Astrocyte of the spinal cord (primary cell): ENCODE measurements at places on chromosomes 13 and 19.

DNA sequence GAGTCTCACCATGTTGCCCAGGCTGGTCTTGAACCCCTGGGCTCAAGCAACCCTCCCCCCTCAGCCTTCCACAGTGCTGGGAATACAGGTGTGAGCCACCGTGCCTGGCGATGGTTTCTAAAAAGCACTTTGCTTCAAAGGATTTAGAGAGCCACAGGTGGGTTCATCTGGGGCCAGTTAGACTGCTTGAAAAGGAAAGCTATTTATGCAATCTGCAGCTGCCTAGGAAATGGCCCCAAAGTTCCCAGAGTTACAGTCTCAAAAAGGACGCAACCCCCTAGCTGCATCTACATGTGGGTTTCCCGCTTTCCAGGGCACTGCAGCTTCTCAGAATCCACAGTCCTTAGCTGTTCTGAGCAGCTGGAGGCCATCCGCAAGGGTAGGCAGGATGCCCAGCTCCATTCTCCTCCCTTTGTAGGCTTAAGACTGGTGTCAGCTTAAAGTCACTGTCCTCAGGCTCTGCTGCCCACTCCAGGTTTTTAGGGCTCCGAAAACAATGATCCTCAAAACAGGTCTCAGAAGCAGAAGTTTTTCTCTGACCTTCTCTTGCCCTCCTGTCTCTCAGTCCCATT, 41.4 kb downstream of the ZNF823 start:
- DNase-seq = no peak

DNA sequence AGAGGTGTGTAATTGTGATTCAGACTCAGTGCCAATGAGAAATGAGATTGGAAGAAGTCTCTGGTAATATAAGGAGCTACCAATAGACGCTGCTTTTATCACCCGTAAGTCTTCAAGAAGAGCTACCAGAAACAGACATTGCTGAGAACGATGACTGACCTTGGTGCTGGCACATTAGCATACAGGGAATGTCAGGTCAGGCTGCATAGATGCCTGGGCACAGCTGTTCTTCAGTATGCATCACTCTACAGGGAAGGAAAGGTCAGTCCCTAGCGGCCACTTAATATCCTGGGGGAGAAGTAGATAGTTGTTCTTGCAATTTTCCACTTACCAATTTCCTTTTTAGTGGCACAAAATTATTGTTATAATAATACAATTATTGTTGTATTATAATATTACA, 380.4 kb downstream of the PCDH9 start:
- DNase-seq = no peak

GRCh38 chr19:8135946-8136618, 13.3 kb downstream of the FBN3 start:
- no peak for DNase-seq

GRCh38 chr13:78194904-78195639, 276.4 kb upstream of the EDNRB start:
- peak; percentile 12 for DNase-seq

GRCh38 chr13:48069573-48069972, 25.3 kb downstream of the MED4 start:
- DNase-seq = no peak

GRCh38 chr13:112117955-112118302, 51.0 kb downstream of the SOX1 start:
- no peak for DNase-seq

DNA sequence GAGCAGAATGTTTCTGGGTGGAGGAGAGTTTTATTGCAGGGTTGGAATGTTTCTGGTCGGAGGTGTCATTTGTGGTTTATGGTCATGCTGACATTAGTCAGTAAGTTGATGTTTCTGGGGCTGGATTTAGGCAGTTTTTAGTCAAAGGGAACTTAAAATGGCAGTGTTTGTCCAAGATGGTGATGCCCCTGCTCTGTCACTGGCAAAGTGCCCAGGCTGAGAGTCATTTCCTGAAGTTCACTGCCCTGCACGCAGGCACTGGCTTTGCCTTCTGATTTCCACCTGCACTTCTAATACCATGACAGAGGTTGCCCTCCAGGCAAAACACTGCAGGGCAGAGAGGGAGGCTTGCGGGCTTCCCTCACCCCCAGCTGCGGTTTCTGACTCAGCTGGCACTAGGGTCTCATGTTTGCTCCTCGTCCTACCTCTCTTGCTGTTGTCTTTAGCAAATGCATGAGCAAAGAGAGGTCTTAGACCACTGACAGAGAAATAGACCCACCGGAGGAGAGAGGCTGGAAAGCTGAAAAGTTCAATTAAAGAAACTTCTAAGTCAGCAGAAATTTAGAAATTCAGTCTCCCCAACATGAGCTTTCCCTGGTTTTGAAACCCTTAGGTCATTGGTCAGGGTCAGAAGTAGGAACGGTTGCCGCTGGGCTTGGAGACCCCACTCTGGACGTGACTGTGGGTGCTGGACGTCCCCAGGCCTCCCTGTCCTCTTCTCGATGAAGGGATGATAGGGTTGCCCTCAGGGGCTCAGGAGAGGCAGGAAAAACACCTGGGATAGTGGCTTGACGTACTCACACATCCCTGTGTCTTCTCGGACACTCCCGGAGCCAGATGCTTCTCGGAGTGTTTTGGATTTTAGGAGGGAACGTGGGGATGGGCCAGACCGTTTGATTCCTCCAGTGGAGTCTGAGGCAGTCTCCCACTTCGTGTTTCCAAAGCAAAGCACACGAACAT, 26.3 kb downstream of the TMEM255B start:
- peak; percentile 81 for DNase-seq

DNA sequence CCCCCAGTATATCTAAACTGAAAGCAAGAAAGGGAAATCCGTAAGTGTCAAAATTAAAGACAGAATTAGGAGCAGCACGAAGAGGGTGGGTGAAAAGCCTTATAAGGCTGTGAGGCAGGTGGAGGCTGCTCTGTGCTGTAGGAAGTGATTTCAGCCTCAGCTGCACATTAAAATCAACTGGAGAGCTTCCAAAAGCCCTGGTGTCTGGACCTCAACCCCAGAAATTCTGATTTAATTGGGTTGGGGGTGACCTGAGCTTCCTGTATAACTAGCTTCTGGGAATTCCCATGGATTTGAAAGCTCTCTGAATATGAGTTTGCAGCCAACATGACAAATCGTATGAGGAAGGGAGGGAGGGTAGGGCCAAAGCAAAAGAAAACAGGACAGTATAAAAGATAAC, 242.4 kb upstream of the TMTC4 start:
- DNase-seq = no peak

- DNase-seq = no peak
Observed at GRCh38 chr19:435707-436412, 25.0 kb downstream of the SHC2 start.

- DNase-seq = peak; percentile 91
Observed at GRCh38 chr19:55189403-55189835, 9.3 kb upstream of the SYT5 start.

- DNase-seq = no peak
Observed at GRCh38 chr13:75961911-75962310, 325.8 kb downstream of the LMO7 start.

- DNase-seq = peak; percentile 45
Observed at GRCh38 chr19:38734426-38735256, 9.6 kb downstream of the CAPN12 start.
